ENCODE measurements at places on chromosomes 16 and 17.
A peak's percentile ranks its signal among the peaks of the same experiment; 100 is the strongest.

GRCh38 chr16:46862555-46863447 is 21.4 kb upstream of the GPT2 start:
- H3K27me3 ChIP-seq: no peaks in the 10 kb centered on the region
- no peak overlapping the region for H3K4me3 ChIP-seq
- peaks cover 40% of the 10 kb centered on the region for H3K4me1 ChIP-seq

- no peak for DNase-seq
- no peaks in the 10 kb centered on the region for H3K27me3 ChIP-seq
- H3K4me3 ChIP-seq: peak overlapping the region; percentile 51
- no peaks in the 10 kb centered on the region for H3K36me3 ChIP-seq
- peaks cover 13% of the 10 kb centered on the region for H3K4me1 ChIP-seq
- H3K27ac ChIP-seq: peak overlapping the region; percentile 11
Observed at GRCh38 chr17:38572669-38573365, 32.9 kb downstream of the SRCIN1 start.

DNA sequence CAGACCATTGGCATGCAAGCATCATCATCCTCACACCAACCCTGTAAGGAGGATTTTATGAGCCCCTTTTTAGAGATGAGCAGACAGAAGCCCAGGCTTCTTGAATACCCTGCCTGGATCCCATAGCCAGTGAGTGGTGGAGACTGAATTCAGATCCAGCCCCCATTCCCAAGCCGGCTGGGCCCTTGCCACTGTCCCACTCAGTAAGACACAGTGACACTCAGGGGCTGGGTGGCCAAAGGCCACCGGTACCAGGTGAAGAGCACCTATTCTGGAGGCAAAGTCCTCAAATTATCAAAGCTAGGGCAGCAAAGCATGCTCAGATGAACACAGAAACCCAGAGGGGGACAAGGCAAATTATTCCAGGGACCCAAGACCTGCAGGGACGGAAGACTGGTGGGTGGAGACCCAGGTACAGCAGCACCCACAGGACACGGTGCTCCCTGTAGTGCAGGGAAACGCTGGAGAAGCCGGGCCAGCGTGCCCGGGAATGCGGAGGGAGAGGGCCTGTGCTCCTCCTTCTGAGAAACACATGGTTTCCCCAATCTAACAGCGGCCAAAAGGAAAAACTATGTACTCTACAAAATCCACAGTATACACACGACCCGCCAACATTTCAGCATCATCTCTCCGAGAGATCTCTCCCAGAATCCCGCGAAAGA is 33.2 kb upstream of the CRHR1 start:
- H3K4me1 ChIP-seq: no peaks in the 10 kb centered on the region
- H3K4me3 ChIP-seq: no peak overlapping the region
- H3K27me3 ChIP-seq: peaks cover 23% of the 10 kb centered on the region
- no peak for DNase-seq
- H3K36me3 ChIP-seq: no peaks in the 10 kb centered on the region

- no peak overlapping the region for H3K27ac ChIP-seq
- peaks cover 30% of the 10 kb centered on the region for H3K27me3 ChIP-seq
- no peak for DNase-seq
- H3K4me1 ChIP-seq: no peaks in the 10 kb centered on the region
- H3K4me3 ChIP-seq: no peak overlapping the region
- H3K36me3 ChIP-seq: no peaks in the 10 kb centered on the region
Observed at GRCh38 chr16:74083541-74083940, 213.1 kb upstream of the PSMD7 start.
